Activated T-helper 1 cell treated with Interleukin-2 at 50 U/mL for 16 hours (primary cell): ENCODE measurements at places on chromosomes 3 and 15.

- DNase-seq: no peak
These were observed 91.6 kb upstream of the RGMA start for GRCh38 chr15:93180656-93181055.

DNA sequence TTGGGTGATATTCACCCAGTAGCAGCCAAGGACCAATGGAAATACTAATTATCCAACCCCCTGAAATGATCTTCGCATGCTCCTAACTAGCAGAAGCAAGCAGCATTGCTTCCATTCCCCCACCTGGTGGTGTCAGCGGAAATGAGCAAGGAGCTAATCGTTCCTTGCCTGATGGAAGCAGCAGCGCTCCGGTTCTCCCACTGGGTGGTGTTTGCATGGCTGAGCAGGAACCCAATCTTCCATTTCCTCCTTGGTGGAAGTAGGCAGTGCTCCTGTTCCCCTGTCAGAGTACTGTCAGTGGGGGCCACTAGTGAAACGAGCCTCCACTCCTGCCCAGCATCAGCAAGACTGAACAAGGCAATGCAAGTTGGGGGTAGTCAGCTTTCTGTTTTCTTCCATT lies 311.5 kb downstream of the CACNA2D3 start:
- no peak for DNase-seq

- no peak for DNase-seq
These were observed 3.8 kb upstream of the FEZF2 start for GRCh38 chr3:62376906-62377877.

DNA sequence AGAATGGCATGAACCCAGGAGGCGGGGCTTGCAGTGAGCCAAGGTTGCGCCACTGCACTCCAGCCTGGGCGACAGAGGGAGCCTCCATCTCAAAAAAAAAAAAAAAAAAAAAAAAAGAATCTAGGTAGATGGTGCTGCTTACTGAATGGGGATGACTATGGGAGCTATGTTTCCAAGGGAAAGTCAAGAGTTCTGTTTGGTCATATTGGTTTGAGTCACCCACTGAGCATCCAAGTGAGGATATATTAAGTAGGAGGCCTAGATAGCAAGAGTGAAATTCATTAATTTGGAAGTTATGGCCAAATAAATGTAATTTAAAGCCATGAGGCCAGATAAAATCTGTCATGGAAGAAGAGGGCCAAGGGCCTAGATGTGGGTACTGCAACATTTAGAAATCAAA lies 9.0 kb upstream of the UACA start:
- DNase-seq: no peak

DNA sequence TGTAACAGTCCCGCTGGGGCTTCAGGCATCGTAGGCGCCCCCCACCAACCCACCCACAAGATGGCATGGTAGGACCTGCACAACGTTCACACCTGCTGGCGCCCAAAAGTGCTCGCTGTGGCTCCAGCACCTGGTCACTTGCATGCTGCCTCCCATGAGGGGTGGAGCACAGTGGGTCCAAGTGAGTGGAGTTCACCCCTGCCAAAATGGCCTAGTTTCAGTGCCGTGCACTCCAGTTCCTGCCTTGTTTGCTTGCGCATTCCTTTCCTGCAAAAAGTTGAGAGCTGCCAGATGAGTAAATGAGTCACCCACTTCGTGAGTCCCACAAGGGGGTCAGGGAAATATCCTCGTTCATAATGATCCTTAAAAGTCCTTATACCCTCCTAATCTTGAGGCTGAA lies 788.7 kb upstream of the DPPA4 start:
- no peak for DNase-seq

DNA sequence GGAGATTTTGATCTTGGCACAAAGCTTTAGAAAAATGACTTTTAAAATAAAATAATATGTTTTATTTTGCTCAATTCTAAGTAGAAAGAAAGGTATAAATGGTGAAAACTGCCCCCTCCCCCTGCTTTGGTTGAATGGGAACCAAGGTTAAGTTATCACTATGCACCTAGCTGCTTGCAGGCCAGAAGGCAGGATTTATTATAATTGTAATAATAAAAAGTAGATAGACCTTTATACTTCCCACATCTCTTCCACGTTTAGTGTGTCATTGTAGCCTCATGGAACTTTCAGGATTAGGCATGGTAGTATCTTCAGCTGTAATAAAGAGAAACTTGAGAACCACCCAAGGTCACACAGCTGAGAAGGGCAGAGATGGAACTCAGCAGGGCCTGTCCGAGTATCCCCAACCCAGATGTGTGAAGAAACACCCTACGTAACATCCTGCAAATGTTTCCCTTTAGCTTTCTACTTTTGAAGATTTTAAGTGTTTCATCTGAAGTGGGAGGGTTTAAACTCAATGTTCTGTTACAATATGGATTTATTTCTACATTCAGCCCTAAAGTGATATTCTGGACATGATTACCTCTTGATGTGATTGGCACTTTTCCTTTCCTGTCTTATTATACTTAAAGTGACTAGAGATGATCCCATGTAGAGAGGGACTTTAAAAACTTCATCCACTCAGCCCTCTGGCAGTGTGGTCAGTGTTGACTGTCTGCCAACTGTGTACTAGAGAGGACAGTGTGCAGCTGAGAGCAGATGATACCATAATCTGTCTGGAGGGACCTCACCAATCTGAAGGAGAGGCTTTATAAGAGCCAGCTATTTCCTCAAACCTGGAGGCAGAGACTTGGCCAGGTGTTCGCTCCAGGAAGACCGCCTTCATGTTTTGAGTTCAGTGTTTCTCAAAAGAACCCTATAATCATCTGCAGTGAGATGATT lies 282.5 kb upstream of the TRIM42 start:
- DNase-seq: no peak

DNA sequence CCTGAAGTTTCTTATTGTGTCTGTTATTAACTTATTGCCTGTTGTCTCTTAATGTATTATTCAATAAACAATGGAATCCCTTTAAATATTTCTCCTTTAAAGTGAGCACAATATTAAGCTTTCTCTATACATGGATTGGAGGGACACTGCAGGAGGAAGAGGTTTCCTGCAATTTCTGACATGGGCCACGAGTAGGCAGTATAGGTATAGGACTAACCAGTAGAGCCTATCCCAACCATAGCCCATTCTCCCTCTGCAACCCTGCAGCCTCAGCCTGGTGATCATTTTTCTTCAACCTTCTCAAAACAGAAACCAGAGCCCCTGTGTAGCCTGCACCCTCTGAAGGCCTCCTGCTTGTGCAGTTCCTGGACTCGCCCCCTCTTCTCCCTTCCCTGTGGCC lies 124.8 kb downstream of the NEK10 start:
- no peak for DNase-seq
